Activated CD4-positive, alpha-beta T cell treated with anti-CD3 and anti-CD28 coated beads, Interleukin-2, amount 10 ng/mL, durations not matched to agents 24 days and 14 days (primary cell): ENCODE measurements at places on chromosomes 3 and 15. TPM values are rescaled to one million over a fixed set of nuclear protein-coding genes. Genes with fewer than 3 reads are reported as not detected.

DNA sequence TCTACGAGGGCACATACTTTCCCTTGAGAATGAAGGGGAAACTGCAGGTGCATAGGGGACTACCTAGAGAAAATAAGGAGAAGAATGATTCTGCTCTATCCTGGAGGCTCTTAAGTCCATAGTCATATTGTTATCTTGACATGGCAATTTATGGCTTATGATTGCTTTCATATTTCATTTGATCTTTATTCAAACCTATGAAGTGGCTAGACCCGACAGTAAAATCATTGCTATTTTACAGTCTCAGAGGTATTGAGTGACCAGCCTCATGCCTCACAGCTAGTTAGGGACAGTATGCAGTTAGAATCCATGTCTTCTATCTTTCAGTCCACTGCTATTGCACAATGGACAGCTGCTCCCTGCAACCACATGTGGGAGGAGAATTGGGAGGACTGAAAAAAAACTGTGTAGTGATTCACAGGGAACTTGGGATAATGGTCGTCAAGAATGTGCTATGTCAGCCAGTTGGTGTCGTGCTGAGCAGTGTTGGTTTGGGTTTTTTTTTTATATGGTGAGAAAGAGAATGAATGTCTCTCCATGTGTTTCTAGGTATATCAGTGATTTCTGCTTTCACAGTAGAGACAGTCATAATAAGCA is 63.2 kb upstream of the SPPL2A start:
- H3K27ac ChIP-seq = no peak overlapping the region
- peaks cover 17% of the 10 kb centered on the region for H3K27me3 ChIP-seq
- no peak for DNase-seq

- no peaks in the 10 kb centered on the region for H3K27me3 ChIP-seq
- no peaks in the 10 kb centered on the region for H3K36me3 ChIP-seq
- H3K4me1 ChIP-seq = no peaks in the 10 kb centered on the region
- no peak for DNase-seq
- H3K27ac ChIP-seq = no peak overlapping the region
- no peak overlapping the region for H3K4me3 ChIP-seq
Observed at GRCh38 chr3:69521286-69521685, 135.4 kb upstream of the FRMD4B start.

CAND2 gene
- 0.71 and 0.75 TPM in 2 replicates for total RNA-seq

CPEB1 gene
- total RNA-seq = 0.12 TPM in 1 of 2 replicates, not detected in the other

DNA sequence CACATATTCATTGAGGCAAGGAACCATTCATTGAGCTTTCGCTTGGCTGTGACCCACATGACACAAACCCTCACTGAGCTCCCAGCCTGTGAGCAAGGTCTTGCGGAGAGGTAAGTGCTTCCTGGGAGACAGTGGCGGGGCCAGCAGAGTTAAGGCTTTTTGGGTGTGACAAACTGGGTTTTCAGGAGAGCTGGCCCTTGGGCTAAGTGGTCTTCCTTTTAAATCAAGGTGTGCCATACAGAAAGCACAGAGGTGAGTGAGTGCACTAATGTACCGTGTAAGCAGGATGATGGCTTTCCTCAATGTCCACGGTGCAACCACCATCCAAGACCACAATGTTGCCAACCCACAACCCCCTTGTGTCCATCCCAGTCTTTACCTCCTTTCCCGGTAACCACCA is 28.6 kb downstream of the POMGNT2 start:
- peaks cover 4% of the 10 kb centered on the region for H3K27me3 ChIP-seq
- H3K4me1 ChIP-seq = no peaks in the 10 kb centered on the region
- H3K36me3 ChIP-seq = peaks cover 31% of the 10 kb centered on the region
- no peak overlapping the region for H3K4me3 ChIP-seq

DNA sequence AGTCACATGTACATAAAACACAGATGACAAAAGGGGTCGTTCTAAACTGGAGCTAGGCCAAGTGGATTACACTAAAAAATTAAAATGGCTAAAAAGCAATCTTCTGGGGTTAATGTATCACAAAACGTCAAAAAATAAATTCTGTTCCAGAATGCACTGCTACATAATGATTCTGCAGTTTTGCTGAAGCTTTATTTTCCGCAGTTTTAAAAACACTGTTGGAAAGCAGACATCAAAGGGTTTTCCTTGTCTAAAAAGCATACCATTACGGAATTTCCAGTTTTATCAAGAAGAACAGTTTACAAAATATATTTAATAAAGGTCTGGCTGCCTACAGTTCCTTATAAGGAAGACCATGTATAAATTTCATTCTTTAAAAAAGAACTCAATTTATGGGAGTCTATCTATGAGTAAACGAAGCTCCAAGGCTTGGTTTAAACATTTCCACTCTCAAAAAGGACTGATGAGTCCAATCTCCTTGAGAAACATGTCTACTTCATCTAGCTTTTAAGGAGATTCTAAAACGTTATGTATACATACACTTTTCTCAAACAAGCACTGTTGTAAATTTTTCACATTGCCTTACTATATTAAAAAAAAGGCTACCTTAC is 1.3 kb downstream of the DMXL2 start:
- H3K27me3 ChIP-seq = peaks cover 45% of the 10 kb centered on the region
- DNase-seq = no peak
- peak overlapping the region; percentile 87 for H3K4me3 ChIP-seq
- peaks cover 12% of the 10 kb centered on the region for H3K4me1 ChIP-seq
- no peak overlapping the region for H3K27ac ChIP-seq

C3orf52 gene
- total RNA-seq = 13.0 and 14.2 TPM in 2 replicates

MCTP2 gene
- total RNA-seq = 49.8 and 58.9 TPM in 2 replicates

STRC gene
- 0.05 and 0.45 TPM in 2 replicates for total RNA-seq

PSTPIP1 gene
- total RNA-seq = 182 and 186 TPM in 2 replicates
